ENCODE measurements at places on chromosomes 6 and 20.

DNA sequence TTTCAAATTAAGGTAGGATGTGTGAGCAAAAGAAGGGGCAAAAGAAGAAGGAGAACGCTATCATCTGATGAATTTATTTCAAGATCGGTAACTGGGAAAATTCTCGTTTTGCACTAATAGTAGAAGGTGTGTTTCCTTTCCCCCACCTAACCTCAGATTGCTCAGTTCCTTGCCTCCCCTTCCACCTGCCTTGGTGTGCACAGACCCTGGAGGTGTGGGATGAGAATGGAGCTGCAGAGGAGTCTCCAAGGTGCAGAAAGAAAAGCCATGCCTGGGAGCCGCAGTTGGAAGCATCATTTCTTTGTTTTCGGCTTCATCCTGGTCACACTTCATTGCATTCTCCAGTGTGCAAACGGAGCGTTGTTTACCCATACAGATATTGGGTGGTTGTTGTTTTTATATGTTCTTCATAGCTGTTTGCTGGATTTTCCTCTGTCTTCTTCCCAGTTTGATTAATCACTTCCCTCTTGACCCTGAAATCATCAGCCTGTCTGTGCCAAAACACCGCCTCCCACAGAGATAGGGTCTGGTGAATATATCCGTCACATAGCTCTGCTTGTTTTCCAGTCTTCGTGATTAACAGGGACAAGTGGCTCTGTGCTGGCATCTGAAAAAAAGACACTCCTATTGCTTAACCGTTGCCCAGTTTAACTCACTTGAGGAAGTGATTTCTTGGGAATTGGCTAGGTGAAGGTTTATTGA, 40.2 kb upstream of the NEDD9 start:
- DNase-seq = no peak

DNA sequence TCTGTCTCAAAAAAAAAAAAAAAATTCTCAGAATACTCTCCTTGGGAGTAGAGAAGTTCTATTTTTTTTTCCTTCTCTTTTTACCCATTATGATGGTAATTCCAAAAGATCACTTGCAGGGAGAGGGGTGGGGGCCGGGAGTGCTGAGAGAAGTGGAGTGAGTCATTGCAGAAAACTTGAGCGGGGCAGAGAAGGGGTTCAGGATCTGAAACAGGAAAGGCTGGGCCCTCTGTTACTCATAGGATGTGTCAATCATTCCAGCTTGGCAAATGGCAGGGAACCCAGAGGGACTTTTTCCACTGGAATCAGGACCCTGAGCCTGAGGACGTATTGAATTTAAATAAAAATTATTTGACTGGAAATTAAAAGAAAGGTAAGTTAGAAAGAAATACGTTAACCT, 111.4 kb upstream of the ARMC2 start:
- peak; percentile 19 for DNase-seq

DNA sequence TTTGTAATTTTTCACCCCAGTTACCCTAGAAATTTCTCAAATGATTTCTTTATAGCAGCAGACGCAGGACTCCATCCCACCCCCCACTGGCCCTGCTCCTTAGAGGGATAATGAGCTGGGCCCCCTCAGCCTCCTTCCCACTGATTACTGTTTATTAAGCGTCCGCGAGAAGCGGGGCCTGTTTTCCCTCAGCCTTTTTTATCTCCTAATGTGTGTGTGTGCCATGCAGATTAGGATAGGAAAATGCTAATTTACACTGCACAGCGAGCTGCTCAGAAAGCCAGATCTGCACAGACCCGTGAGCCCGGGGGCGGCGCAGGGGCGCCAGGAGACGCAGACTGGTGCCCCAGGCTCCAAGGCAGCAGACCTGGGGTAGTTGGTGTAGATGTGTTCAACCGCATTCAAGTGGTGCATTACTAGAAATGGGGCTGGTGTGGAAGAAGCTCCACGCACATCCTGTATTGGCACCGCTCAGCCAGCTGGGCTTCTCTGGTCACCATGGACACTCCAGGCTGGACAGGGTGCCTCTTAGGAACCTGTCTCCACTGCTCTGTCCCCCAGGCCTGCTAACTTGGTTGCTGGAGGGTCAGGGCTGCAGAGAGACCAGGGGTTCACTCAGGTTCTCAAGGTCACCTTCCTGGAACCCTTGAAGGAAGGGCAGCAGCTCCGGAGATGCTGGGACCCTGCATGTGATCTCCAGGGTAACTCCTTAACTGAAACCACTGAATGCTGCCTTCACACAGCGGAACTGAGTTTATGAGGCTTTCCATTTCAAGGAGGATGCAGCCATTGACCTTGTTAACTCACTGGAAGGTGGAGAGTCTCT, 256.3 kb downstream of the ERMARD start:
- DNase-seq = no peak

- no peak for DNase-seq
Observed at GRCh38 chr20:58402305-58402704, 13.3 kb downstream of the VAPB start.

DNA sequence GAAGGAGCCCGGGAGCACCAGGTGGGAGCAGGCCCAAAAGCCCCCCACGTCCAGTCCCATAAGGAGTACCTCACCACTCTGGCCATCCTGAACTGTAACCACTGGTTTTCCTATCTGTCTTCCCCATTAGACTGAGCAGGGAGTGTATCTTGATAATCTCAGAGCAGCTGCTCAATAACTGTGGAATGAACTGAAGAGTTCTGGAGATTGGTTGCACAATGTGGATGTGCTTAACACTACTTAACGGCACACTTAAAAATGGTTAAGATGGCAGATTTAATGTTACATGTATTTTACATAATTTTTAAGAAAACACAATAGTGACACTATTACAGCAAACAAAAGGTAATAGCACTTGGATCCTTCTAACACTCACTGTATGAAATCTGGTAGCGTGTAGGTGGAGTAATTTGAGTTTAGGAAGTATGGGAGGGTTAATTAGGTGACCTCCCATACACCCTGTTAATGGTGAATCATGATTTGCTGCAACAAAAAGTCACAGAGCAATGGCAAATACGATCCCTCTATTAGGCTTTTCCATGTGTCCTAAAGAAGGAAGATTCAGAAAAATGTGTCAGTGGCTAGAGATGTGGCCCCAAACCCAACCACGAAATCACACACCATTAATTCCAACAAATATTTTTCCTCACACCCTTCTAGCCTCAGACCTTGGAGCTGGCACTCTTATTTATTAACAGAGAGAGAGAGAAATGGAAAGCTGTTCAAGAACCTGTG, 18.4 kb downstream of the TRAM2 start:
- no peak for DNase-seq

DNA sequence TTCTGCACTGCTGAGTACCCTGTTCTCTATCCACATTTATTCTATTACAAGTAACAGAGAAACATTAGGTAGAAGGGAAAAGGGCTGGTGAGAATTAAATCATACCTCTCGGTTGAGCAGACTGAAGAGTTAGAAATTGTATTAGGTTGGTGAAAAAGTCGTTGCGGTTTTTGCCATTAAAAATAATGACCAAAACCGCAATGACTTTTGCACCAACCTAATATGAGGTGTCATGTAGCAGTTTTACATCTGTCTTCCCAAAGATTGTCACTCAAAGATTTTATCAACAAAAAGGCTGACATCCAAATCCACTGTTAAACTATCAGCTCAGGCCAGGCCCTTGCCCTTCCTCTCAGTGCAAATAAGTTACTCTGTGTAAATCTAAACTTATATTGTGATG, 28.3 kb upstream of the GRIK2 start:
- no peak for DNase-seq

DNA sequence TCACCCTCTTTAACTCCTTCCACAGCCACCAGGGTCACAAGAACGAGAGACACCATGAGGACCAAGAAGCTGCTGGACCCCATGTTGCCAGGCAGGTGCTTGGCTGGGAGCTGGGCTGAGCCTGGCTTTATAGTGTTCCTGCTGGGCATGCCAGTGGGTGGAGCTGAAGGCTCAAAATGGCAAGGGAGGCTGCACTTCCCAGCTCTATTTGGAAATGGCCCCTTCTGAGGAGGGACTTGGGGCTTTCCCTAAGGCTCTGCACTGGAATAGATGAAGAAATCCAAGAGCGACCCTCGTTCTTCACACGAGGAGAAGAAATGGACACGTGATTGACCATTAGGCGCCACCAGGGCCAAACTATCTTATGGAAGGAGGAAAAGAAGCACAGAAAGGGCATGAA, at the start of gene WFDC12:
Gene WFDC12 (minus strand): TSS at position 101 of the 400 bp plus-strand sequence. CDS start 18 bp downstream, at position 83.
- no peak for DNase-seq

GRCh38 chr20:53582574-53583351, 10.9 kb downstream of the ZNF217 start:
- DNase-seq = no peak

DNA sequence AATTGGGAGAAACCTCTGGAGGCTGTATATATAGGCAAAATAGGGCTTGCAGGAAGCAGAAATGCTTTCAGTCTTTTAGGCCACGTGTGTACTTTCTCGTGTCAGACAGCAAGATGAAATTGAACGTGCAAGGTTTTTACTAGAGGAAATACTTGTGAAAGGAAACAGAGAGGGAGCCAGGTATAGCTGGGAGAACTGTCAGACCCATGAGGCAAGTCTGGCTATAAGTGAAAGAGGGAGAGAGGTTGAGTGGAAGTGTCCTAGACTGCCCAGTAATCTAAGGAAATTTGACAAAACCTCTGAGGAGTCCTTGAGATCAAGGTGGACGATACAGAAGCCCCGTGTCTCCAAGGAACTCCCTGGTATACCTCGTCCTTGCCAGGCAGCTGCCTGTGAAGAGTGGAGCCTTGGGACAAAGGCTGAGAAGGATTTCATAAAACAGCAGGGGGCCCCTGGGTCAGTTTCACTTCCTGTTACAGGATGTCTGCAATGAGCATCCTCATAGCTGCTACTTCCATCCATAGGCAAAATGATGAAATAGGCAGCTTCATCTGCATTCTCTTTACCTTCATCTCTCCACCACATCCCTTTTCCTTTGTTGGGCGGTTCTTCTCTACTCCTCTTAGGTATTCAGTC, 114.4 kb upstream of the MAP3K7 start:
- DNase-seq = no peak

DNA sequence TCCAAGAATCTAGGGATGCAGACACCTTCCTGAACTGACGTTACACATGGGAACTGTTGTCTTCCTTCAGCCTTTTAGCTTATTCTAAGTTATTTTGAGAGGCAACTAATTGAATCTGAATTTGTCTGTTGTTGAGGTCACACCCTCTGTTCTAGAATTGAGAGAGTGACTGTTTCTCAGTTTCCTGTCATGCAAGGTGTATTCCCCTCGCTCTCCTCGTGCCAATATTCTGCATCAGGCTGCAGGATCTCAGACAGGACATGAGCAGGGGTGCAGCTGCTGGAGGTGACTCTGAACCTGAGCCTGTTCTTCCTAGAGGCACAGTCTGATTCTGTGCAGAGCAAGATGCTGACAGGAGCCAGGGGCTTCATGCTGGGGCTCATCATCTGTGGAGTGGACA, 52.5 kb downstream of the HLA-DPB1 start:
- no peak for DNase-seq

- peak; percentile 20 for DNase-seq
Observed at GRCh38 chr6:4668271-4669179, 107.7 kb upstream of the CDYL start.

GRCh38 chr6:28947067-28947765, 23.4 kb upstream of the TRIM27 start:
- DNase-seq = no peak

- DNase-seq = no peak
Observed at GRCh38 chr6:145241039-145241438, 494.3 kb downstream of the EPM2A start.

GRCh38 chr6:168524571-168525001, 83.6 kb downstream of the SMOC2 start:
- DNase-seq = peak; percentile 72

- DNase-seq = no peak
Observed at GRCh38 chr6:82738773-82739172, 326.9 kb downstream of the UBE3D start.

DNA sequence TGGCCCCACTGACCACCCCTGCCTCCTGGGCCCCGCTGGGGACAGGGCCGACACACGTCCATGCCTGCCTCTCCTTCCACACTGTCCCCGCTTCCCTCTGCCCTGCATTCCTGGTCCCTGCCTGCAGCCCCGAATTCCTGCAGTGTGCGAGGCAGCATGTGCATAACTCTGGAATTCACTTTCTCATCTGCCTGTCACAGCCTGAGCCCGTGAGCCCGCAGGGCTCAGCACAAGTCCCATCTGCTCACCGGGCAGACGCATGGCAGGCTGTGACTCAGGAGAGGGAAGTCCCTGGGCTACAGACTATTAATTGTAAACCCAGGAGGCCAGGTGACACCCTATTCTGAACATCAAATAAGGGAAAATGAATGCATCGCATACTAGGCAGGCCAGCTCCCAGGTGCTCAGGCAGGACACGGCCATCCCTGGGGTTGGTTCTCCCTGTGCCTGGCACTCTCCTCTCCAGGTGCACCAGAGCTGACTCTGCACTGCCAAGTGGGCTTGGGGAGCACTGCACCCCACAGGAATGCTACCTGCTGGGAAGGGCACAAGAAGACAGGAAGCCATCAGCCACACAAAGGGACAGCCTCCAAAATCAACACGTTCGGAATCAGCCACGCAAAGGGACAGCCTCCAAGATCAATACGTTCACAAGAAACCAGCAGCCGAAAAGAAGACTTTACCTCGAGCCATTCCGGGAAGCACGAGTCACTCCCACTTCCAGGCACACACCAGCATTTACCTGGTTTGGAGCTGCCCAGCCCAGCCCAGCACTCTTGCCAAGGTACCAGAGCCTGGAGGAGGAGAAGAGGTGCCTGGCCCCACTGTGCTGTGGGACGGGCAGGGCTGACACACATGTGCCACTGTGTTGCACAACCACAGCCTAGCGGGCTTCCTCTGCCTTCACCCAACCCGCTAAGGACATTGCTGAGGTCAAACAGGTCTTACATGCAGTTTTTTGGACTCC, 65.9 kb downstream of the DLL1 start:
- no peak for DNase-seq

- no peak for DNase-seq
Observed at GRCh38 chr6:121697921-121698320, 262.5 kb downstream of the GJA1 start.

- no peak for DNase-seq
Observed at GRCh38 chr6:139847457-139847813, 473.0 kb upstream of the CITED2 start.

DNA sequence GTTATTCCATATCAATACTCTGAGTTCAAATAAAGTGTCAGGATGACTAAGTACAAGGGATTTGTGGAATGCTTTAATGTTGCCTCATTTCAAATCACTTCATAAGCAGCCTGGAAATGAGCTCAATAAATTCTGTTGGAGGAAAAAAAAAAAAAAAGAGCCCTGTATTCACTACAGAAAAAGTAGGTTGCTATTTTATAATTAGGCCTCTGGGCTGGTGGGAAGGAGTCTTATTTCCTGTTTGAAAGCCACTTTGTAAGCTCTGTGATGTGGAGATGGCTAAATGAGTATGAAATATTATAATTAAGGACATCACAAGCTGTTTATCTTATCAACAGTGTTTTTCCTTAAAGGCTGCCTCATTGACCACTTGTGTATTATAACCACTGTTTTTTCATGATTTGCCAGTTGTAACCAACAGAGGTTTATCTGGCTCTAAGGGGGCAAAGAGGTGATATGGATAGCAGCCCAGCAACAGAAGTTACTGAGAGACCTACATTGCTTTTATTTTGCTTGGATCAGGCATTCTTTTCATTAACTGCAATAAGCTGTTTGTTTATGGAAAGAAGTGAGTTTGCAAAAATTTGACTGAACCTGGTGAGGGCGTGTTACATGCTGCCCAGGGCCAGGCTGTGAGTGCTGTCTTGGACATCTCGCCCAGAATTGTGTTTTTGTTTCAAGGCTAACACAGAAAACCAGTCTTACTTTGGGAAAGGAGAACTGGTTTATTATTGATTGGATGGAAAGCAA, 563.3 kb upstream of the MAP3K7 start:
- DNase-seq = no peak

GRCh38 chr20:23061734-23062561, 12.5 kb upstream of the THBD start:
- DNase-seq = peak; percentile 69

- peak; percentile 43 for DNase-seq
Observed at GRCh38 chr20:43915211-43916072, 790 bp downstream of the TOX2 start.

Data from right forelimb (tissue), 1 donor.